Calu3 (cell line): ENCODE measurements at places on chromosomes 2 and 18.

- DNase-seq, result peak; percentile 82
These were observed at the start of gene RPRM for GRCh38 chr2:153478289-153479261. RPRM (minus strand) TSS chr2:153478762; CDS start chr2:153478565, 197 bp downstream.

DNA sequence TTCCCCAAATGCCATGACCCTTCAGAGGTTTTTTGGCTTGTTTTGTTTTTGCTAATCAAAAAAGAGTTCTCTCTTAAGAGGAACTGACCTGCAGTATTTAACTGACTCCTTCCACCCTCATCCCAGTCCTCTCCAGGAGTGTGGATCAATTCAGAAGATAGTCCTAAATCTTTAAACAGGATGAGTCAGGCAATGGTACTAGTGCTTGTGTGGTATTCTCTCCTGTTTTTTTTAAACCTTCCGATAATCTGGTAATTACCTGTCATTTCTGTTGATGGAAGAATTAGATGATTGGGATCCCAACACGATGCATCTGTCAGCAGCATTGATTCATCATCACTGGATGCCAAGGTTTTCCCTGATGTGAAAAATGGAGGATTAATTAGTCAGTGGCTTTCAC, 41.2 kb downstream of the ETAA1 start:
- no peak for DNase-seq

DNA sequence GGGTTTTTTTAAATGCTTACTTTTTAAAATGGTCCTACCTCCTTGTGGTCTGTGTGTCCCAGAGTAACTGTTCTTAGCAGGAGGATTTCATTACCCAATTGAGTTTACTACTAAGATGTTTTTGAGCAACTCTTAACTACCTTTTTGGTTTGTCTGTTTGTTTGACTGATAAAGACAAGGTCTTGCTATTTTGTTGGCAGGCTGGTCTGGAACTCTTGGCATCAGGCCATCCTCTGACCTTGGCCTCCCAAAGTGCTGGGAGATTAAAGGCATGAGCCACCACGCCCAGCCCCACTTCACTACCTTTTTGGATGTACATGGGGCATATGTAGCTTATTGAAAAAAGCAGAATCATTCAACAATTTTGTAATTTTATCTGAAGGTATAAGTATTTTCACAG, 14.9 kb downstream of the MRPS9 start:
- DNase-seq, result peak; percentile 21

GRCh38 chr2:74522516-74522915, 3.5 kb downstream of the DQX1 start:
- no peak for DNase-seq

DNA sequence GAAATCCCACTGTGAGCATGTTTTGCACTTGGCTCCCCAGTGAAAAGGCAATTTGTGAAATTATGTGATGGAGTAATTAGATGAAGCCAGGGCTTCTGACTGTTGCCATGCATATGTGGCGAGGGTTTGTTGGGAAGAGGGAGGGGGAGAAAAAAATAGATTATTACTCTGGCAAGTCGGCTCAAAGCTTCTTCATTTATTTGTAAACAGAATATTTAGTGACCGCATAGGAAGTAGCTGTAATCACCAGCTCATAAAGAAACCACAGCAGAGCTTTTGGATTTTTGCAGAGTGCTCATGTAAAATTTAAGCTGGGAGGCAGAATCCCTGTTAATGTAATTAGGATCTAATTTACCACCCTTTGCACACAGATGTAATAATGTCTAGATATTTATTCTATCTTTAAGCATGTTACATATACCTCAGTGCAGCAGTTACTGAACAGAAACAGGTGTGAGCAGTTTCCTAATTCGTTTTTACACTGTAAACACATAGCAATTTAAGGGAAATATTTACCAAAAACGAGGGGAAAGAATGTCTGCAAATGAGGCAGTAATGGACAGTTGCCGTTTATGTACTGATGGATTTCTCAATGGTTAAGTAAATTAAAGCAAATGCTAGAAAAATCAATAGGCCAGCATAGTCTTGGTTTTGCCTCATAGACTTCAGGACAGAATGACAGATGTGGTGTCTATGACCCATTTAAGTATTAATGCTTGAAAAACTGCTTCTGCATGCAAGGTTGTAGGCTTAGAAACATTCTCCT, 87.9 kb downstream of the MEIS1 start:
- DNase-seq, result no peak
